T-helper 2 cell (primary cell): ENCODE measurements at places on chromosomes 13 and 19.
A peak's percentile ranks its signal among the peaks of the same experiment; 100 is the strongest.

DNA sequence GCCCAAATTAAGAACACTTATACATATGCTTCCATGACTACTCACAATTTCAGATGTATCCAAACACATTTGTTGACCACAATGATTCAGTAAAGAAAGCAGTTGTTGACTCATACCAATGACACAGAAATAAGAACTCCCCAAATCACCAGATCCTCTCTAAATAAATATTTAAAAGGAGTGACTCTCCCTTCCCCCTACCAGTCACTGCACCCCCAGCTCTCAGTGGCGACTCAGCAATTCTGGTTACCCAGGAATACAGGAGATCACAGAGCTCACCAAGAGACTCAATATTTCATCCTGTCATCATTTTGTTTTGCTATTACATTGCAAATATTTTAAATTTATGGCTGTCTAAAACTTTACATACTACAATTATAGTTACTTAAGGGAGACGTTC is 131.5 kb downstream of the RGCC start:
- peak; percentile 31 for DNase-seq

- DNase-seq, result no peak
These were observed 196.5 kb upstream of the TSHZ3 start for GRCh38 chr19:31545777-31546176.

- DNase-seq, result no peak
These were observed at the start of gene SBK2 for GRCh38 chr19:55536951-55537740. Gene SBK2, minus strand, starts transcription at chr19:55537133. Its CDS starts 839 bp downstream, at chr19:55536294.

GRCh38 chr13:65803530-65804392 is 1426.4 kb downstream of the PCDH9 start:
- no peak for DNase-seq

DNA sequence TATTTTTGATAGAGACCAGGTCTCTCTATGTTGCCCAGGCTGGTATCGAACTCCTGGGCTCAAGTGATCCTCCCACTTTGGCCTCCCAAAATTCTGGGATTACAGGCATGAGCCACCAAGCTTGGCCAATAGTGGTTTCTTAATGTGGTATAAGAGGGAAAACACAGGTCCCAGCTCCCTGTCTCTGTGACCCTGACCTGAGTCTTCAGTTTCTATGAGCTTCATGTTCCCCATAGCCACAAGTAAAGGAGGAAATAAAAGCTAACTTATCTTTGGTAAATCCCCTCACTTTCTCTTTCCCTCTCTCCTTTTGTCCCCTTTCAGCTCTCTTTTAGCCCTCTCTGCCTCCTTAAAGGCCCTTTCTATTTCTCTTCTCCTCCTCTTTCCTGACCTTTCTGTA is 50.3 kb downstream of the ABCC4 start:
- no peak for DNase-seq

DNA sequence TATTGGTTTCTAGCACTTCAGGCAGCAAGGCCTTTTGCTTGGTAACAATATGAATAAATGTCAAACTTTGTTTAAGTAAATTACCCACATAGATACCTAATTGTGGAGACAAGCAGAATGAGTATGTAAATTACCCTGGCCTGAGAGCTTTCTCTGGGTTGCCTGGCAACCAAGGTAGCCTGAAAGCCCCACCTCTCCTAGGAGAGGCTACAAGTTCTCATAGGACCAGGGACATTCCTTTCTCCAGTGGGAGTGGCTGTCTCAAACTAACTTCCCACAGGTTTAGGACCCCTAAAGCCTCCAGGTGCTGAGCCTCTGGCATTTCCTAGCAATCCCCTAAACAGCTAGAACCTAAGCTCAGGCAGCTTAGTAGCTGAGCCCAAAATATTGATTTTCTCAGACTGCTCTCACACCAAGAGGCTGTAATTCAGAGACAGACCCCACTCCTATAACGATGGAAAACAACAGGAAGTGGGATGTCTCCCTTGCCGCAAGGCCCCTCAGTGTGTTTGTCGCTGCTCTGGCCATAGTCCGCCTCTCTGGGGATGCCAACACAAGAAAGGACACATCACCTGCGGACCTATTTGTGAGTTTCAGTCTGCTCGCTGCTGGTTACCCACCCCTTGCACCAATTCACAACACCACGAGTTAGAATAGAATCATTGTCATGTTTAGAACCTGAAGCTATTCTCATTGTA is 207.3 kb downstream of the DLEU7 start:
- DNase-seq, result no peak

DNA sequence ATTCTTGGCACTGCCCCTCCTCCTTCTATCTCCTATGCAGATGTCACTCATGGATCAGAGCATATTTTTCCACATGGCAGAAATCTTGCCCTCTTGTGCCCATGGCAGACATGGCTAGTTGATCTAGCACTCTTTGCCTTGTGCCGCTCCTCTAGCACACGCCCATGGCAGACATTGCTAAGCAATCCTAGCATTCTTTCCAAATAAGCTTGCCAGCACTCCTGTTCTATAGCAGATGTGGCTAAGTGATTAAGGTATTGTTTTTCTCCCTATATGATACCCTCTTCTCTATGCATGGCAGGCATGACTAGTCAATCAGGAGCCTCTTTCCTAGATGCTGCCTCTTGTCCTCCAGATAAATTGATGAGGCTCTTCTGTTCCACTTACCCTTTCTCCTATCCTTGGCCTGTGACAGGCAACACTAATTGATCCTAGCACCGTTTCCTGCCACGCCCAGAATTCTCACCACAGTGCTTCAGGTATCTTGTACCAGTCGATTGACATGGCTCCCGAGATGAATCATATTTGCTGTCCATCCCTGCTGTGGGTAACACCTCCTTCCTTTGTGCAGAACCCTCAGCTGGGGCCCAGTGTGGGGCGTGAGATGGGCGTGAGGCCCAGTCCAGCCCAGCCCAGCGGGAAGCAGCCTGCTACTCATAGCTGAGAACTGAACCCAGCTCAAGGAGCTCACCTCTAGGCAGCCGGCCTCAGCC is 26.9 kb downstream of the TMED1 start:
- DNase-seq, result no peak

DNA sequence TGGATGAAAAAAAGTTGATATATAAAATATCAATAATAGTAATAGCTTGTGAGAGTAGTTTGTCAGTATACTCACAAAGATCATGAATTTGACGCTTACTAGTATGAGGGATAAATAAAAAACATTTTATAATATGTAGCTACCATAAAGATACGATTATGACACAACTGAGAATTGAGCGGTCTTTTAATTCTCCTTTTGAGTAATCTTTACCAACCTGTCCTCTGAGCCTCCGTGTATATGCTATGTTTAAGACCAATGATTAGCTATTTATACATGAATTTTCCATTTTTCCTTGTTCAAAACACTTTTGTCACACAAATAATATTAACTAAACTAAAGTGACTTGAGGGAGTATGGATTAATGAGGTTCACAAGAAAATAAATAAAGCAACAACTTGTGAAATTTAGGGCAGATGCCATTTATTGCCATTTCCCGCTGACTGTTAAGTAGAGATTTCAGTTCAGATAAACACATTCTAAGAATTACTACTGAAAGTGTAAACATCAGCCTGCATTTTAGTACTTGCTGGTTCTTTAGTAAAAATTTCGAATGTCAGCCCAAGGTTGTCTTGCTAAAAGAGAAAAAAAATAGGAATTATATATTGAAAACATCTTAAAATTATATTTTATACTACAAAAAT is 6.2 kb upstream of the IRS2 start:
- DNase-seq, result no peak

DNA sequence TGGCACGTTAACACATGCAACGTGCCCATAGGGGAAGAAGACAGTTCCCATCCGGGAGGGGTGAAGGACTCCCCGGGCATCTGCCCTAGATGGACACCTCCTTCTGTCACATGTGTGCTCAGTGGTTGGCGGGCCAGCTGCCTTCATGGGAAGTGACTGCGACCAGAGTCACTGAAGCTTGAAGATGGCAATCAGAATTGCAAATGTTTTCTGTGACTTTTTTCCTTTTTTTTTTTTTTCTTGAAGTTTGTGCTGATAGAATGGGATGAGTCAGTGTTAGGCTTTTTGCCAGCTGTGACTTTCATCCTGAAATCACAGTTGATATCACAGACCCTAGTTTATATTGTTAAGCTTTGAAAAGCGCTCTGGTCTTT is 109.2 kb upstream of the MCF2L start:
- no peak for DNase-seq

GRCh38 chr19:12783291-12783848 is 7.9 kb upstream of the JUNB start:
- peak; percentile 88 for DNase-seq

DNA sequence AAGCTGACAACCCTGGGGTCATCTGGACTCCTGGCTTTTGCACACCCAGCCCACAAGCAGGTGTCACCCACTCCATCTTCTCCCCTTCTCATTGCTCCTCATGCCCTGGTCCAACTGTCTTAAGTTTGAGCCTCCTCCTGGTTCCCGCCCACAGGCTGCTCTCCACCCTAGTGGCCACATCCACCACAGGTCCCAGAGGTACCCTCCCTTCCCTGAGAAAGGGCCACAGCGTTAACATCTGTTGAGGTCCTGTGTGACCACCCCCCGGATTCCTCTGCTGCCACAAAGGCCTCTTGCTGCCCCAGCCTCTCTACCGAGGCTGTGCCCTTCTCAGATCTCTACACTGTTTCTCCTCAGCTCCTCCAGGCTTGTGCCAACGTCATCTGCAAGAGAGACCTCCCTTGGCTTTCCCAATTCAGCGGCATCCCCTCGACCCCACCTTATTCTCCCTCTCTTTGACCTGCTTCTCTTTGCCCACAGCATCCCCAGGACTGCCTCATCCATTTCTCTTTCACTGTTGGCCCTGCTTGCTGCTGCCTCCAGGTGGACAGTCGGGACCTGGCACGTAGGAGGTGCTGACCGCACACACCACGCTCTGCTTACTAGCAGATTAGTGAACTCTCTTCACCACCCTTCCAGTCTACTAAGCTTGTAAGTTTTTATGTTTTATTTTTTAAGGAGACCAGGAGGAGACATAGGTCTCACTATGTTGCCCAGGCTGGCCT is 33.3 kb downstream of the SUGP2 start:
- no peak for DNase-seq

DNA sequence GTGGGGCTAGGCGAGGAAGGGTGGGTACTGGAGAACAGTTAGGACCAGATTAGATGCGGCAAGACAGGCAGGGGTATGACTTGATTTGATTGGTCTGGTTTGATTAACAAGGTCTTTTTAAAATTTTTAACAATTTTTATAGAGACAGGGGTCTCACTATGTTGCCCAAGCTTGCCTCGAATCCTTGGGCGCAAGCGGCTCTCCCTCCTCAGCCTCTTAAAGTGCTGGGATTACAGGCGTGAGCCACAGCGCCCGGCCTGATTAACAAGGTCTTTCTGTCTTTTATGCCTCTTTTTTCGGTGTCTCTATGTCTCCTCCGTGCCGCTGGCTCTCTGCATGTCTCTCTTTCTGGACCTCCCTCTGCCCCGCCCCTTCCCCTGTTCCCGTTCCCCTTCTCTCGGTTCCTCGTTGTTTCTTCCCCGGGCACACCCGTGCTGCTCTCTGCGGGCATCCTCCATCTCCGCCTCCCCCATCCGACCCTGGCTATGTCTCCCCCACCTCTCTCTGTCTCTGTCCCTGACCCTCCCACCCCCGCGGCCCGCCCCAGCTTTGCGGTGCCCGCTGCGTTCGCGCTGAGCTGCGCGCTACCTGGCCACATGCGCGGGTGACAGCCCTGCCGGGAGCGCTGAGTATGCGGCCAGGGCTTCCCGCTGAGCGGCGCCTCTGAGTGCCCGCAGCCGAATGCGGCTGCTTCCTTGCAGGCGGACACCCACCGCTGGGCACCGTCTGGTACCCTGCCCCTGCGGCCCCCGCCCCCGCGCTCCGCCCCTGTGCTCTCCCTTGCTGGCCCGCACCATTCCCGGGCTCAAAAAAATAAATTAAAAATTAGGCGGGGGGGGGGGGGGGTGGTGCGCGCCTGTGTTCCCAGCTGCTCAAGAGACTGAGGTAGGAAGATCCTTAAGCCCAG is 8.1 kb upstream of the SDHAF1 start:
- no peak for DNase-seq

DNA sequence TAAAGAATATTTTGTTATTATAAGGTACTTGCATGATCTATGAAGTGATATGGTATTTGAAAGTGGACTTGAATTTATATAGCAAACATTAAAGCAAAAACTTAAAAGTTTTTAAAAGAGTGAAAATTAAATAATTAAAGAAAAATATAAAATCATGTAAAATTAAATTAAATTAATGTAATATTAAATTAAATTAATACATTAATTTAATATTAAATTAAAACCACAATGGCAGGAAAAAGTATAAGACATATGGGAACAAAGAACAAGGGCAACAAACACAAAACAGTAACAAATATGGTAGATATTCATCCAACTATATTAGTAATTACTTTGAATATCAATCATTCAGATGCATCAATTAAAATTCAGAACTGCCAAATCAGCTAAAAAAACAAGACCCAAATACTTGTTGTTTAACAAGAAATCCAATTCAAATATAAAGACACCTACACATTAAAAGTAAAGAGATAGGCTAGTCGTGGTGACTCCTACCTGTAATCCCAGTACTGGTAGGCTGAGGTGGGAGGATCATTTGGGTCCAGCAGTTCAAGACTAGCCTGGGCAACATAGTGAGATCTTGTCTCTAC is 992.2 kb upstream of the MIR17HG start:
- DNase-seq, result no peak

DNA sequence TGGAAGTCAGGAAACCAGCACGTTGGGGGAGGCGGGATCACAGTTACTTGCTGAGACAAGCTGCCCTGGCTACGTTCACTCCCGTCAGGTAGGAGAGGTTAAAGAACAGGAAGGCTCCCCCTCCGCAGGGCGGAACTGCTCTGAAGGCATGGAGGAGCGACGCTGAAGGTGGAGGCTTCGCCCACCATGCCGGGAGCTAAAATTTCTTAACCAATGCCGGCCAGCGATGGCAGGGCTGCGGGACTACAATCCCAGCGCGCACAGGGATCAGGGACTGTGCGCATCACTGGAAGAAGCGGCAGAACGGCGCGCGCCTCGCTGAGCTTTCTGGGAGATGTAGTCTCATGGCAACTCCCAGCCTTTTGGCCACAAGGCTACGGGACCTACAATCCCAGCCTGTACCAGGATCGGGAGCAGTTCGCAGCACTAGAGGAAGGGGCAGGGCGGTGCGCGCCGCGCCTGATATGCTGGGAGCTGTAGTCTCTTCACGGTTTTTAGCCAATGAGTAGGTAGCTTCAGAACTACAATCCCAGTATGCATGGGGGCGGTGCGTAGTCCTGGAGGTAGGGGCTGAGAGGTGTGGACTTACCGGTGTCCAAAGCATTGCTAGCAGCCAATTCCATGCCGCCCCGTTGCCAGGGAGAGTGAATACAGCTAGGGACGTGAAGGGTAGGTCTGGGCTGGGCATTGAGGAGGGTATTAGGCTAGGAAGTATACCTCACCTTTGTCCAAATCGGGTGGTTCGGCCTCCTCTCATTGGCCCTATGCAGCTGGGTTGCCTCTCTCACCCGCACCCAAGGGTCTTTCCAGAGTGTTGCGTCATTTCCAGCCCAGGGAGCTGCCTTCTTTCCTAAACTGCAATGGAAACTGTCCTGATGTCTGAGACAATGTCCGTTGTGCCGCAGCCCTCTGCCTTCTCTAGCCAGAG is 12.8 kb upstream of the ZNF682 start:
- DNase-seq, result peak; percentile 48

GRCh38 chr13:65585346-65585745 is 1644.8 kb downstream of the PCDH9 start:
- DNase-seq, result no peak
